ENCODE measurements at places on chromosomes 11 and 22.

DNA sequence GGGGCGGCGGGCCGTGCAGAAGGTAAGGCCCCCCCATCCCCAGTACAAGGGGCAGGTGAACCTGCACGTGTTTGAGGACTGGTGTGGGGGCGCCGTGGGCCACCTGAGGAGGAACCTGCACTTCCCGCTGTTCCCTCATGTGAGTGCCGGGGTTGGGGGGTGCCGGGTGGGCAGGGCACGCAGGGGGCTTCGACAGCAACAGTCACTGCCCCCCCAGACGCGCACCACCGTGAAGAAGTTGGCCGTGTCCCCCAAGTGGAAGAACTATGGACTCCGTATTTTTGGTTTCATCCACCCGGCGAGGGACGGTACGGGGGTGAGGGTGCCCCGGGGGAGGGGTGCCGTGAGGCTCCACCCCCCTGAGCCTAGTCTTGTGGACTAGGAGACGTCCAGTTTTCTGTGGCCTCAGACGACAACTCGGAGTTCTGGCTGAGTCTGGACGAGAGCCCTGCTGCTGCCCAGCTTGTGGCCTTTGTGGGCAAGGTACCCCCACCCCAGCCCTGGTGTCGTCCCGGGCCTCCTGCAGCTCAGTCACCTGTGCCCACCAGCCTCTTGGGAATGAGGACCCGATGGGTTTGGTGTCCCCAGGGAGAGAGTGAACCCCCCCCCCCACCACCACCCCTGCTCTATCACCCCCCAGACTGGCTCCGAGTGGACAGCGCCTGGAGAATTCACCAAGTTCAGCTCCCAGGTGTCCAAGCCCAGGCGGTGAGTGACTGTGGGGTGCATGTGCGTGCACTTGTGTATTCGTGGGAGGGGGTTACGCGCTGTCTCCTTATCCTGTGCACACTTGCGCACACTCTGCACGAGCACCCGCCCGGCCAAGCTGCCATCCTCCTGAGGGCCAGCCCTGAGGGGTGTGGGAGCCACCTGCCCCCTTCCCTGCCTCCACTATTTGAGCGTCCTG is 3.8 kb downstream of the B4GALNT4 start:
- DNase-seq: no peak

DNA sequence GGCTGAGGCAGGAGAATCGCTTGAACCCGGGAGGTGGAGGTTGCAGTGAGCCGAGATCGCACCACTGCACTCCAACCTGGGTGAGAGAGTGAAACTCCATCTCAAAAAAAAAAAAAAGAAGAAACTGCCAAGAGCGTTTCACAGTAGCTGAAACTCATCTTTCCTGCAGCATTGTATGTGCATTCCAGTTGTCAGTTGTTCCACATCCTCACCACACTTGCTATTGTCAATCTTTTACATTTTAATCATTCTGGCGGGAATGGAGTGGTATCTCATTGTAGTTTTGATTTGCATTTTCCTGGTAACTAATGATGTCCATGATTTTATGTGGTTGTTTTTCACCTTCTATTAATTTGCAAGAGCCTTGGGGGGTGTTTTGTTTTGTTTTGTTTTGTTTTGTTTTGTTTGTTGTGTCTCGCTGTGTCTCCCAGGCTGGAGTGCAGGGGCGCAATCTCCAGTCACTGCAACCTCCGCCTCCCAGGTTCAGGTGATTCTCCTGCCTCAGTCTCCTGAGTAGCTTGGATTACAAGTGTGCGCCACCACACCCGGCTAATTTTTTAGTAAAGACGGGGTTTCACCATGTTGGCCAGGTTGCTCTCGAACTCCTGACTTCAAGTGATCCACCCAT is 8.1 kb upstream of the GNB1L start:
- DNase-seq: no peak

DNA sequence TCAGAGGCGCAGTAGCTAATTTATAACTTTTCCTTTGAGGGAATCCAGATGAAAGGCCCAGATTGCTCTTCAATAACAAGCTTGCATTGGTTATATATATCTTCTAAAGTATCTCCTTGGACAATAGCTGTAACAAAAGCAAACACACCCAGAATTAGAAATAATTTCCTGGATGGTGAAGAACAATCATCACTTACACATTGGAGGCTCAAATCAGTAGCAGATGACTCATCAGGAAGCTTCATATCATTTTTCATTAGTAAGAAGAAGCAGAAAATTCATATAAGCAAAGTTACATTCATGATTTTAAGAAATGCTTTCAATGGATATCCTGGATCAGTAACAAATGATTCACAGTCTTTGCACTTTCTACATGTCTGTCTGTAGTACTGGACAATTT is 173.6 kb upstream of the CCDC90B start:
- DNase-seq: no peak

DNA sequence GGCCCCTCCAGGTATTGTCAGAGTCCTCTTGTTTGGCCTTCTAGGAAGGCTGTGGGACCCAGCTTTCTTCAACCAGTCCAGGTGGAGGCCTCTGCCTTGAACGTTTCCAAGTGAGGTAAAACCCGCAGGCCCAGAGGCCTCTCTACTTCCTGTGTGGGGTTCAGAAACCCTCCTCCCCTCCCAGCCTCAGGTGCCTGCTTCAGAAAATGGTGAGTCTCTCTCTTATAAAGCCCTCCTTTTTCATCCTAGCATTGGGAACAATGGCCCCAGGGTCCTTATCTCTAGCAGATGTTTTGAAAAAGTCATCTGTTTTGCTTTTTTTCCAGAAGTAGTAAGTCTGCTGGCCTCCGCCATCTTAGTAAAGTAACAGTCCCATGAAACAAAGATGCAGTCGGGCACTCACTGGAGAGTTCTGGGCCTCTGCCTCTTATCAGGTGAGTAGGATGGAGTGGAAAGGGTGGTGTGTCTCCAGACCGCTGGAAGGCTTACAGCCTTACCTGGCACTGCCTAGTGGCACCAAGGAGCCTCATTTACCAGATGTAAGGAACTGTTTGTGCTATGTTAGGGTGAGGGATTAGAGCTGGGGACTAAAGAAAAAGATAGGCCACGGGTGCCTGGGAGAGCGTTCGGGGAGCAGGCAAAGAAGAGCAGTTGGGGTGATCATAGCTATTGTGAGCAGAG is at the start of gene CD3E:
CD3E (plus strand) TSS at position 163 of the 681 bp plus-strand sequence; CDS start at position 386, 223 bp downstream.
- DNase-seq: no peak

- no peak for DNase-seq
Observed at GRCh38 chr11:81829976-81830375, 903.7 kb downstream of the FAM181B start.

GRCh38 chr11:69535908-69536307 is 54.4 kb downstream of the LINC01488 start:
- DNase-seq: no peak

DNA sequence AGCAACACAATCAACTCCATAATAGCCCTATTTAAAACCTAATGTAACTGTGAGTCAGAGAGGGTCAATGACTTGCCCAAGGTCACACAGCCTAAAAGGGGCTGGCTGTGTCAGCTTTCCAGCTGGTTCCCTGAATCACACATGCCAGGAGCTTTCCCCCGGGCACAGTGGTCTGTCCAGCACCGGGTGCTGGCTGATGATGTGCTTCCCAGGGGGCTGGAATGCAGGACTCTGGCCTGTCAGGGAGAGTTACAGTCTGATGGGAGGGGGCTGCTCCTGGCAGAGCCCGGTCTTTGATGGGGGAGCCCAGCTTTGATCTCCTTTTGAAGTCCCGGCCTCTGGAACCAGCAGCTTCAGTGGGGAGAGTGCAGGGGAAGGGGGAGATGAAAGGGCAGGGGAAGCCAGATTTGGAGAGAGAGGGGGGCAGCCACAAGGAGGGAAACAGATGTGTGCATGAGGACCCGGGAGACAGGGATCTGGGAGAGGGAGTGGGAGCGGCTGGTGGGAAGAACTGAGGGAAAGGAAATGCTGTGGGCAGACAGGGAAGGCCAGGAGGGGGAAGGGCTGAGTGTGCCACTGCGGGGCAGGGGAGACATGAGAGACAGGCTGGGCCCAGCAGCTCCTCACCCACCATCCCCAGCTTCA is 102.7 kb downstream of the NECTIN1 start:
- DNase-seq: no peak

- no peak for DNase-seq
Observed at GRCh38 chr11:122140500-122140899, 24.5 kb upstream of the BLID start.

- no peak for DNase-seq
Observed at GRCh38 chr22:28813772-28814518, 13.6 kb upstream of the XBP1 start.

GRCh38 chr11:8905528-8906165 is 5.3 kb upstream of the AKIP1 start:
- no peak for DNase-seq

DNA sequence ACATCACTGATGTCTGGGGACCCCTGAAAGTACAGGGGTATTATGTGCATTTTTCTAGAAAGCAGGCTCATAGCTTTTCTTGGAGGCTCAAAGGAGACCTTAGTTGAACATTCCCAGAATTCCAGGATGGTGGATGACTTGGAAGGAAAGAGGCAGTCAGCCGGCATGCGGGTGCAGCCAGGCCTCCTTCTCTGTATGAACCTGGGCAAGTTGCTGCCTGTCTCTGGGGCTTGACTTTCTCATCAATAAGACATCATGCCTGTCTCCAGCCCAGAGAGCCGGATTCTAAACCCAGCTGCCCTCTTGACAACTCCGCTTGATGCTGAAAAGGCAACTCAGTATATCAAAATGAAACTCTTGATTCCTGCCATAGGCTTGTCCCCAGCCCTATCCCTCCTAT is 12.6 kb downstream of the MS4A15 start:
- no peak for DNase-seq

DNA sequence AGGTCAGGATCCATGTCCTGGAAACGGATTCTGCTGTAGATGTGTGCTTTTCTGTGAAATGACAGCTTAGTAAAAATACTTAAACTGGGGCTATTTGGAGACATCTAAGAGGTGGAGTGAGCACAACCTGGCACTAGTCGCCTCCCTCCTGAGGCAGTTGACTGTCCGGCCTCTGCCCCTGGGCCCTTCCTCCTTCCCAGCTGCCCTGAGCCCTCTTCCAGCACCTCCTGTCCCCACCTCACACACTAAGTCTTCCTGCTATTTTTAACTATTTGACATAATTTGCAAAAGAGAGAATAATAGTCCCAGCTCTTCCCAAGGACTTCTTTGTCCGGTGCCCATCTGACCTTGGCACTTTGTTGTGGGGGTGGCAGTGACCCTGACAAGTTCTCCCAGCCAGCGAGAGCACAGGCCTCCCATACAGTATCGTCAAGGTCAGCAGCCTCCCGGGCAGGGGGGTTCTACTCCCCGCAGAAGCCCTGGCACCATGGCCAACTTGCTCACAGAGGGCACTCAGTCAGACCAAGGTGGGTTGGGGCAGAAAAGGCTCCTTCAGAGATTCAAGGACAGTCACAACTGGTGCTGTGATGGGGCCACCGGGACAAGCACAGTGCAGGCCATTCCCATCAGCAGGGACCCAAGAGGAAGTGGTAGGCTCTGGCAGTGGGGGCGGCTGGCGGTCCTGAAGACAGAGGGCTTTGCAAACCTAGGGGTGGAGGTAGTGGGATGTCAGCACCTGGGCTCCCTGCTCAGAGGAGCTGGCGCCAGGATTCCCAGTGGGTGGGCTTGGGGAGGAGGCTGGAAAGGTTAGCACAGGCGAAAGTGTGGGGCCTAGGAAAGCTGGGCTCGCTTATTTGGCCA is 5.5 kb upstream of the NEAT1 start:
- DNase-seq: no peak

GRCh38 chr11:133547808-133548494 is 15.7 kb upstream of the OPCML start:
- DNase-seq: no peak

GRCh38 chr22:32232191-32232830 is 22.8 kb downstream of the SLC5A4 start:
- no peak for DNase-seq

- DNase-seq: no peak
Observed at GRCh38 chr11:90250970-90251369, 28.1 kb upstream of the CHORDC1 start.

DNA sequence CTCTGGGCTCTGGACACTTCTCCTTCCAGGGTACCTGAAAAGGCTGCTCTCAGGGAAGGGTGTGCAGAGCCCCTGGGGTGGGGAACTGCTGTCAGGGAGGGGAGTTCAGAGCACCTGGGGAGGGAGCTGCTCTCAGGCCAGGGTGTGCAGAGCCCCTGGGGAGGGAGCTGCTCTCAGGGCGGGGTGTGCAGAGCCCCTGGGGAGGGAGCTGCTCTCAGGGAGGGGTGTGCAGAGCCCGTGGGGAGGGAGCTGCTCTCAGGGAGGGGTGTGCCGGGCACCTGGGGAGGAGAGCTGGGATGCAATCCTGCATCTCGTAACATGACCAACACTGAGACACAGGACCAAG is 764.2 kb downstream of the BRD1 start:
- no peak for DNase-seq

GRCh38 chr11:47288066-47288465 is 18.1 kb downstream of the MADD start:
- DNase-seq: no peak

DNA sequence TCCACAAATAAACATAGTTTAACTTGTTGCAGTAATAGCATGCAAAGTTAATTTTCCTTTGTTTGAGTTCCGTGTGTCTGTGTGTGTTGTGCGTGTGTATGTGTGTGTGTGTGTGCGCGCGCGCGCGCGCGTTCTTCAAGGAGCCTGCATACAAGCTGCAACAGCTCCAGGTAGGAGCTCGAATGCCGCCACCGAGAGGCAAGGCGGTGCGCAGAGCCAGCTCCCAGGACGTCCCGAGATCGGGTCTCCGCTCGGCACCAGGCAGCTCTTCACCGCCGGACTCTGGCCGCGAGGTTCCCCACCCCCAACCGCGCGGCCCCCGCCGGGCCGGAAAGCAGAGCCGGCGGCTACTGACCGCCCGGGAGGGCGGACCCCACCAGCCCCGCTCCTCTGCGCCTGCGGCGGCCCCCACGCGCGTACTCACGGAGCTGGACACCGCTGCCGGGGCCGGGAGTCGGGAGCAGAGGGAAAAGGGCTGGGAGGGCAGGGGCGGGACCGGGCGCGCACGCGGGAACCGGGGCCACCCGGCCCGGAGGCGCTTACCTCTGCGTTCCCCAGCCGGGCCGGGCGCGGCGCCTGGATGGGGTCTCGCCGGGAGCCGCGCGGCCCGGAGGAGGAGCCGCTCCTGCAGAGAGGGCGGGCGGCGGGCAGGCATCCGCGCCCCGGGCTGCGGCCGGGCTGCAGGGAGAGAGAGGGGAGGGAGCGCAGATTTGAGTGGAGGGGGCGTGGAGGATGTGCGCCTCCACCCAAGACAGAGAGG is 40.4 kb upstream of the AKIP1 start:
- DNase-seq: peak; percentile 55

DNA sequence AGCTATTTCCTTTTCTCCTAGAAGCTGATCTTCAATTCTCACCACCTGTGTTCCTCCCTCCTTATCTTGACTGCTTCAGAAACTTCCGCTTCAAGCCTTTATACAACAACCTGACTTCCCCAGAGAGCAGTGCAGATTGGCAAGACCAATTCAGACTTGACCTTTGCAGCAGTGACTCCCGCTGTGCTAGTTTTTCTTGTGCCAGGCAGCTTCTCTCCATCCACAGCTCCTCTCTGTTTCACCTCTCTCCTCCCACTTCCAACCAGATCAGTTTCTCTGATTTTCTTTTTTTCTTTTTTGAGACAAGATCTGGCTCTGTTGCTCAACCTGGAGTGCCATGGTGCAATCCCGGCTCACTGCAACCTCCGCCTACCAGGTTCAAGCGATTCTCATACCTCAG is 74.3 kb downstream of the GRAMD1B start:
- DNase-seq: no peak

GRCh38 chr22:30104501-30105156 is 24.4 kb downstream of the HORMAD2 start:
- DNase-seq: no peak

- DNase-seq: no peak
Observed at GRCh38 chr11:119594639-119595249, 134.3 kb downstream of the NECTIN1 start.

All from caudate nucleus (tissue), 63 donors.